ENCODE measurements at places on chromosomes 2 and 18.

- DNase-seq, result no peak
These were observed 37.4 kb upstream of the C1D start for GRCh38 chr2:68100189-68100588.

- DNase-seq, result no peak
These were observed 22.5 kb upstream of the TACR1 start for GRCh38 chr2:75221862-75222261.

- no peak for DNase-seq
These were observed 65.5 kb downstream of the SOWAHC start for GRCh38 chr2:109679626-109680025.

DNA sequence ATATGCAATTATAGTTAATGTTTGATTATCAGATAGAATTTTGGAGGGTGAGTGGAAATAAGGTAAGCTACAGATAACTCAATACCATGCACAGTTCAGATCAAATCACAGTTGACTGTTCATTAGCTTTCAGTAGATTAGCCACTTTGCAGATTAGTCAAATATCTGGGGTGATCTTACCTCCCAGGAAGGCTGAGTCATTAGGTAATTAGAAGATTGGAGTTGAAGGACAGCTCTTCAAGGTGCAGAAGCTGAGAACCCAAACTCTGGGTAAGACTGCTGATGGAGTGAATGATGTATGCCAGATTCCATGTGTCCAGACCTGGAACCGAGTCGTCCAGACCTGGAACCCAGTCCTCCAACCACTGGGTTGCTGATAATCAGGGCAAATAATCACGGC is 262.8 kb upstream of the UBE2E3 start:
- DNase-seq, result no peak

GRCh38 chr18:13758622-13759021 is 32.1 kb downstream of the RNMT start:
- no peak for DNase-seq

DNA sequence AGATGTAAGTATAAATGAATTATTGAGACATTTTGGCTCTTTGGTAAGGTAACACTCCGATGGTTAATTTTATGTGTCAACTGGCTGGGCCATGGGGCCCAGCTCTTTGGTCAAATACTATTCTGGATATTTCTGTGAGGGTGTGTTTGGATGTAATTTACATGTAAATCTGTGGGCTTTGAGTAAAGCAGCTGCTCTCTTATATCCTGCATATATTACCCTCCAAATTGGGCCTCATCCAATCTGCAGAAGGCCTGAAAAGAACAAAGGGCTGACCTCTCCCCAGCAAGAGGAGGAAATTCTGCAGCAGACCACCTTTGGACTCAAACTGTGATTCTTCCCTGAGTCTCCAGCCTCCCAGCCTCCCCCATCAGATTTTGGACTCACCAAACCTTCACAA is 464.1 kb downstream of the PLCL1 start:
- DNase-seq, result no peak

- no peak for DNase-seq
These were observed 9.1 kb downstream of the MPPE1 start for GRCh38 chr18:11899063-11899462.

- no peak for DNase-seq
These were observed 26.7 kb downstream of the LYPD6 start for GRCh38 chr2:149357058-149357457.

DNA sequence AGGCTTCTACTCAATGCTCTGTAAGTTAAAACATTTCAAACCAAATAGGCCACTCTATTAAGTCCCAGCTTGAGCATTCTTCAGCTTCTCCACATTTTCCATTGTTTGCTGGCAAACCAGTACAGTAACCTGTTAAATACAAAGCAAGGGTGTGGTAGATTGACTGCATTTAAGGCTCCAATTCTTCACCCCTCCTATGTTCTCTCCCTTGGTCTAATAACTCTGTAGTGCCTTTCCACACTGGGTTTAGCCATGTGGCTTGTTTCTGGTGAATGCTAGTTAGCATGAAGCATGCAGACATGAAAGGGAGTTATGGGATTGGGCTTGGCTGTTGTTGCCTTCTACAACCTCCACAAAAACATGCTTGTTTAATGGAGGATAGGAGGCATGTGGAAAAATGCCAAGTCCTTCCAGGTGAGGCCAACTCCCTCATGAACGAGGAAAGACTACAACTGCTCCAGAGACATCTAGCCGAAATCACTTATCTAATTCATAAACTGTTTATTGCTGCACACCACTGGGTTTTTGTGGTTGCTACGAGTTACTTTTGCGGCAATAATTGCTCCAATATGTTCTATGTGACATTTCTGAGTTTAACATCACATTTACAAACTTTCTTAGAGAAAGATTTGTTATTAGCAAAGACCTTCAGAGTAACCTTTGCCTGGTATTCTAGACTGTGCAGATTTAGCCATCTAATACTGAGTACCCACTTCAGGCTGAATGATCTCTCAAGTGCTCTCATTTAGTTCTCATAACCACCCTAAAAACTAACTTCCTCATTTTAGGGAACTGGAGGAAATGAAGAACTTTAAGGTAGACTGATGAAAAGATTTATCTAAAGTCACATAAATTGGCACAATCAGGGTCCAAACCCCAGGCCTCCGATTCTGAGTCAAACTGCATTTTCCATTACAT is 104.0 kb downstream of the SMAD2 start:
- no peak for DNase-seq

DNA sequence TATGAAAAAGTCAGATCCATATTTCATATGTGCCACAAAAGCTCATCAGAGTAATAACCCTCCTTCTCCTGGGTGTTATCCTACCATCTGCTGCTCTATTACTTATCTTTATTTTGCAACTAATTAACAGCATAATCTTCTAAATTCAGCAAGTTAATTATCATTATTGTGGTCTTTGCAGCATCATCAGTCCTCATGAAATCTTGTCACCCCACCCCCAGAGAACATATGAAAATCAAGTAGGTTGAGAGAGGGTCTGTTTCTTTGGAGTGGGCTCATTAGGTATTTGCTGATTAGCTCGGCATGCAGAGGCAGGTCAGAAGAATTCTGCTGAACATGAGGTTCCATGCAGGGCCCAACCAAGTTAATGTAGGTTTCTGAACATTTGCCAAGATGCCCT is 64.8 kb downstream of the ATF2 start:
- no peak for DNase-seq

DNA sequence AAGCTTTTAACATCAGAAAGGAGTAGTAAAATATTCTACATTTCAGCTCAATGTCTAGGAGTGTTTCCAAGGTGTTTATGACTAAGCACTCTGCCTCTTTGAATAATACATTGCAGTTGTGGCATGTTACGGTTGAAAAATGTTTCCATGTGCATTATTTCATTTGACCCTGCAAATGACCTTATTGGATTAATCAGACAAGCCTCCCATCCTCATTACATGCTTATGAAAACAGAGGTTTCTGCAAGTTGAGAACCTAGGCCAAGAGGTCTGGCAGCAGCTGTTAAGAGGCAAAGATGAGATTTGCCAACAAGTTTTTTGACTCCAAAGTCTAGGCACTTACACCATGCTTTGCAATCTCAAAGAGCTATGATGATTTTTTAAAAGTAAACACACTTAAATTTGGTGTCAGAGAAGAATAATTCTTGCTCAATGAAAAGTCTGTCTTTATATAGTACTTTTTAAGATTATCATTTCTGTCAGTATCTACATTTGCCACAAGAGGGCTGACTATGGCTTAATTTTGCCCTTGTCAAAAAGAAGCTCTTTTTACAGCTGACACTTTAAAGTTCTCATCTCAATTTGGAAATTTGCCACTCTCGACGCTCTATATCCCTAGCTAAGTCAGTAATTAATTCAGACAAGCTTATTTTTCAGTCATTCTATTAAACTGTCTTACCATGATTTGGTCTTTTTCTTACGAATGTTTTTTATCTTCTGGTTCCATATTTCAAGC is 260.6 kb downstream of the PAX3 start:
- no peak for DNase-seq

DNA sequence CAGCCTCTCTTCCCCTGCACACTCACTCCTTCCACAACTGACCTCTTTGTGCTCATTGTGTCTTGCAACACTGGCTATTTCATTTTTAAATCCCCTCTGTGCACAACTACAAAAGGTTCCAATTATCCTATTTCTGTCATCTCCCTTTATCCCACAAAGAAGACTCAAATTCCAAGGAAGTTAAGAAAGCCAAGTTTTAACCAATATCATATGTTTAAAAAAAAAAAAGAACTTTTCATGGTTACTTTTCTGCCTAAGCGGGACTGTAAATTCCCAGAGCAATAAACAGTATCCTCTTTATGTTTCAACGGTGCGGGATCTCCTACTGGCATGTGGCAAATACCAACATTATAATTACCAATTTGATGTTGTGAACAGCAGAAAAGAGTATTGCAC is 83.8 kb downstream of the DOCK10 start:
- DNase-seq, result no peak

DNA sequence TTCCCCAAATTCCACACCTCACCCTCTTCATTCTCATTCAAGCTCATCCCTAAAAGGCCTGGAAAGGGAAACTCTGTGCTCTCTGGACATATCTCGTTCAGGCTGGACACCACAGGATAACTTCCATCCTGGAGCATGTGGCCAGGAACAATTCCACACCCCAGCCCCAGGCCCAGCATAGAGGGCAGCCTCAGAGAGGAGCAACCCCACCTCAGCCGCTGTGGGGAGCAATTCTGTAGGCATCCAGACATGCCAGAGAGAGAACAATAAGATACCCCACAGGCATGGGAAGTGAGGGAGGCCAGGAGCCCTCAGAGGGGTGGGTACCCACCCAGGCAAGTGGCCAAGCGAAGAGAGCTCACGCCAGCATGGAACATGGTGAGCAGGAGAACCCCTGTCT is 143.4 kb downstream of the GFPT1 start:
- no peak for DNase-seq

GRCh38 chr2:182895169-182895568 is 28.7 kb upstream of the FRZB start:
- no peak for DNase-seq

- DNase-seq, result no peak
These were observed 44.6 kb downstream of the REEP1 start for GRCh38 chr2:86292571-86293515.

GRCh38 chr18:63253428-63254372 is 65.9 kb downstream of the BCL2 start:
- no peak for DNase-seq

Measured in endothelial cell (in vitro differentiated cells).